IMR-90 (cell line): ENCODE measurements at places on chromosomes 11 and 22. TPM values are rescaled to one million over a fixed set of nuclear protein-coding genes. Genes with fewer than 3 reads are reported as not detected.
A peak's percentile ranks its signal among the peaks of the same experiment; 100 is the strongest.

GRCh38 chr22:49466878-49467595 lies 360.6 kb downstream of the BRD1 start:
- DNase-seq = no peak

GRCh38 chr11:73024639-73025038 lies 117.5 kb downstream of the FCHSD2 start:
- DNase-seq = no peak

DNA sequence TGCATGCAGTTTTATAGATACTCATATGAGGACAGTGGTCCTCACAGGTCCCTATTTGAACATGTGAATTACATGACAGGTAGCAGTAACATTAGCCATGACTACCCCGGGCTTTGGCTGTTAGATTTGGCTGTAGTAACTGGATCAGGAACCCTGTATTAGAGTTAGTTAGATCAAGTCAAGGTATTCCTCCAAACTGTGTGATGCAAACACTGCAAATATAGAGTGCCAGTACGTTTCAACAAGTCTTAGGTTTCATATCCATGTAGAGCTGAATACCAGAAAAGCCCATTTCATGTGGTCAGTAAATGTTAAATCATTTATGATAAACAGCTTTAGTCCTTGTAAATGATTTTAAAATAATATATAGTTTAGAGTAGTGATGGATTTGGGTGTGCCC lies 29.5 kb upstream of the PITPNB start:
- no peak for DNase-seq

TIGD3 gene
- total RNA-seq = 0.28 TPM in 1 of 2 replicates, not detected in the other

APLNR gene
- total RNA-seq = not detected in 2 replicates

GRCh38 chr22:46421267-46421666 lies 85.8 kb downstream of the TRMU start:
- DNase-seq = no peak

- DNase-seq = peak; percentile 68
Measured at GRCh38 chr11:27722117-27722952, 22.1 kb upstream of the BDNF start.

DNA sequence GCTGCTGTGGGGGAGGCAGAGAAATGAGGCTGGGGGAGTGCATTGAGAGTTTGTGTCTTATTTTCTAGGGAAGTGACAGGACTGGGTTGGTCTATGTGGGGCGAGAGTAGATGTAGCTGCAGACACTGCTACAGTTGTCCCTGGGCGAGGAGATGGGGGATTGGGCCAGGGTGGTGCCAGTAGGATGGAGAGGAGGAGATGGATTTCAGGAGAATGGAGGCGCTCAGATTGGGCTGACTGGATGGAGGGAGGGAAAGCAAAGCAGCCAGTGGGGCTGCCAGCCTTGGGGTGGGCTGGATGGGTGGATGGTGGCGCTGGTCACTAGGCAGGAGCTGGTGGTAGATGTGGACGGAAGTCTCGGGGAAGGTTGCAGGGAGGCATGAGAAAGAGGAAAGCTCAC lies 9.3 kb downstream of the OMP start:
- no peak for DNase-seq

GRCh38 chr22:43300891-43301676 lies 42.1 kb downstream of the SCUBE1 start:
- DNase-seq = no peak

DNA sequence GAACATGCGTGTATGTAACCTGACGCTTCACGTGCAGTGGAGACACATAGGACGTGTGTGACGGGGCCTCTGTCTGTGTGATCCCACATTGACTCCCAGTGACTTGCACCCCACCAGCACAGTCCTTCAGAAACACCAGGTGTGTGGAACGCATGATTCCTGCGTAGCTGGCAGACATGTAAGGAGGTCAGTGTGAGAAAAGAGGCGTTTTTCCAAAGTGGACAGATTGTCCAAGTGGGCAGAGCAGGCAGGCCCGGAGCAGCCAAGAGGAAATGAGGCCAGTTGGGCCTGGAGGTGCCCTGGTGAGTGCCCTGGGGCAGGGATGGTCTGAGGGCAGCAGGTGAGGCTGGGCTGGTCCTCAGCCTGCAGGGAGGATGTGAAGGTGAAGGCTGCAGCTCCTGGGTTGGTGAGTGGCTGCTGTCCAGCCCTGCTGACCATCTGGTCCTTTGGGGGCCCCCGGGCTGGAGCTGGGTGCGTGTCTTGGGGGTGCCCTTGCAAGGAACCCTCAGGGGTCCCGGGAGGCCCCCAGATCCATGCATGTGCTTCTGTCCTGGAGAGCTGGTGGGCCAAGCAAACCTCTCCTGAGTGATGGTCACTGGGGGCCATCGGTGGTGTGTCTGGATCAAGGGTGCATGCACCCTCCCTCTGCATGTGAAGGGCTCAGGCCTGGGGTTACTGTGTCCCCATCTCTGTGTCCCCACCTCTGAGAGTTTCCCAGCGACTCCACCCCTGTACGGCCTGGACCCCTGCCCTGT lies 26.6 kb downstream of the SHANK3 start:
- no peak for DNase-seq

DNA sequence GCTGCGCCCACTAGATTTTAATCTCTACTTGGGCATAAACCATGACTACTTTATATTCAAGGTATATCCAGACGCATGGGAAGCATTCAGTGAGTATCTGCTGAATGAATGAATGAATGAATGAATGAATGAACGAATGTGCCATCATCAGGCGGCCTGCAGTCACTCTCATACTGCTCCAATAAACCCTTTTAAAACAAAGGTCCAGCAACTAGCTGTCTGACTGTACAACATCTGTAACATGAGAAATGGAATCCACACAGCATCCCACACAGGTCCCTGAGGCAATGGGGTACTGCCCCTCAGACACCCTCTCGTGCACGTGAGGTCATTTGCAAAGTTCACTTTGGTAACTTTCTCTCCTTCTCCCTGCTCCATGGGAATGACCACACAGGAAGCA lies 147.5 kb downstream of the LARGE1 start:
- no peak for DNase-seq
